ENCODE measurements at places on chromosomes 1 and 21. TPM values are rescaled to one million over a fixed set of nuclear protein-coding genes. Genes with fewer than 3 reads are reported as not detected.

The INSRR gene
- total RNA-seq = not detected

The S100A12 gene
- not detected for total RNA-seq

The LCE1C gene
- total RNA-seq = not detected

The BCL2L15 gene
- total RNA-seq = 0.07 TPM

The IQGAP3 gene
- total RNA-seq = 39.4 TPM

The PADI4 gene
- total RNA-seq = not detected

The SLAMF6 gene
- total RNA-seq = not detected

The IRF6 gene
- 0.44 TPM for total RNA-seq

The BSND gene
- not detected for total RNA-seq

The CHRM3 gene
- total RNA-seq = not detected

The CD84 gene
- total RNA-seq = not detected

The VHLL gene
- total RNA-seq = not detected

The CFHR2 gene
- not detected for total RNA-seq

The EPHA10 gene
- not detected for total RNA-seq

The ZNF593OS gene
- total RNA-seq = not detected

The FHL3 gene
- 12.7 TPM for total RNA-seq

The MARK1 gene
- 0.69 TPM for total RNA-seq

The DCST1 gene
- total RNA-seq = not detected

The WDR47 gene
- 12.5 TPM for total RNA-seq

The CASQ2 gene
- total RNA-seq = not detected

The APCS gene
- total RNA-seq = not detected

The ETV3L gene
- total RNA-seq = not detected

Measured in mammary microvascular endothelial cell (primary cell).